ENCODE measurements at places on chromosomes 6 and 20.

DNA sequence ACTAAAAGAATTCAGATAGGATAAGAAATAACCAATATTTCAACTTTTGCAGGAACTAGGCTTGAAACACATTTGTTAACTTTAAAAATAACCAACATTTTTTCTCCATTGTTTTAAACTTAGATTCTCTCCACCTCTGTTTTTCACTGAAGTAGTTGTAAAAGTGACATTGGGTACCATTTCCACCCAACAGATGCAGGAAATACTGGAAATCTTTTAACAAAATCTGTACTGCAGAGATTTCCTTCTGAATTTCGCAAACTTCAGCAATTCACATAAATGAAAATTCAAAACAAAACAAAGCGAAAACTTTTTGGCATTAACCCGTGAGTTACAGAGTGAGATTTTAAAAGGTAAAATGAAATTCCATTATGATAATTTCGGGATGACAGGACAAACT is 731.7 kb downstream of the RFPL4B start:
- DNase-seq = no peak

DNA sequence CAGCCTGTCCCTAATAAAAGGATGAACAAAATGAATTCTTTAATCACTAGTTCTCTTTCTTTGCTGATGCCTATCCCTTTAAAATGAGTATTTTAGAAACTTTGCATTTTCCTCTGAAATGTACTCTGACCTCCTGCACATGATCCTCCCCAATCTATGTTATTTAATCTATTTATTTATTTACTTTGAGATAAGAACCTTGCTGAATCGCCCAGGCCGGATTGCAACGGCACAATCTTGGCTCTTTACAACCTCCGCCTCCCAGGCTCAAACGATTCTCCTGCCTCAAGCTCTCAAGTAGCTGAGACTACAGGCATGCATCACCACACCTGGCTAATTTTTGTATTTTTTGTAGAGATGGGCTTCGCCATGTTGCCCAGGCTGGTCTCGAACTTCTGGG is 27.9 kb downstream of the ADTRP start:
- no peak for DNase-seq

DNA sequence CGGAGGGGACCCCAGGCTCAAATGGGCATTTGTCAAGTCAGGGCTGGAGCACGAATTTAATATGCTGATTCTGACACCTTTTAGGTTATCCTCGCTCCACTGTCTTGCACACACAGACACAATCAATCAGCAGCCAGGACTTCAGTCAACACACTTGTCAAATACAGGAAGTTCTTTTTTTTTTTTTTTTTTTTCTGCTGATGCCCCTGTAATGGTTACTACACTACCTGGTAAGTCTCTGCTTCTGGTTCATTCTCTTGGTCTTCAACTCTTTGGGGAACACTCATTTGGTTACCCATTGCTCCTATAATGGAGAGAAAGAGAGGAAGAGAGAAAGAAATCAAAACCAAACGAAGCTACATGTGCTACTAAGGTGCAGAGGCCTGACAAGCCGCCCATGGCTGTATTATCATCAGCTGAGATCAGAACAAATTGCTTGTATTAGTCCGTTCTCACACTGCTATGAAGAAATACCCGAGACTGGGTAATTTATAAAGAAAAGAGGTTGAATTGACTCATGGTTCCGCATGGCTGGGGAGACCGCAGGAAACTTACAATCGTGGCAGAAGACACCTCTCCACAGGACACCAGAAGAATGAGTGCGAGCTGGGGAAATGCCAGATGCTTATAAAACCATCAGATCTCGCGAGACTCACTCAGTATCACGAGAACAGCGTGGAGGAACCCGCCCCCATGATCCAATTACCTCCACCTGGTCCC is 11.8 kb downstream of the BCAS1 start:
- no peak for DNase-seq

GRCh38 chr6:135053406-135053805 is 1.2 kb downstream of the HBS1L start:
- DNase-seq = no peak

DNA sequence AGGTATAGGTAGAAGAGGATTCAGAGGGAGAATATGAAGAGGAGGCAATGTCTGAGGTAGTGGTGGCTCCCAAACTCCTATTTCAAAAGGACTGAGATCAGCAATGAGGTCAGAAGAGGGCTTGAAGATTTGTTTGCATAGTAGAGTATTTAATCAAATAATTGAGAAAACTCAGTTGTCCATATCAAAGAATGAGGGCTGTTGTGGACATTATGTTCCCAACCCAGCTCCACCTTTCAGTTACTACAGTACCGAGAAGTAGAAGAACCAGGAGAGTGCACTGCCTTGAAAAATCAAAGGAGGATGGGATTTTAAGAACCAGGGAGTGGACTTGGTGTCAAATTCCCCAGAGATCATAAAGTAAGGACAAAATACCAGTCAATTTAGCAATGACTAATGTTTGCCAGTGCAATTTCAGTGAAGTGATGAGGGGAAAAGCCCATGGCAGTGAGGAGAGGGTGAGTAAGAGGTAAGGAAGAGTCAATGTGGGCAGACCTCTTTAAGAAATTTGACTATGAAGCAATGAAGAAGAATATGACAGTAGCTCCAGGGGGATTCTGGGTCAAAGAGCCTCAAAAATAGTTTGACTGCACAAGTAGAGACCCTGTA is 382.4 kb downstream of the PKHD1 start:
- no peak for DNase-seq

- DNase-seq = peak; percentile 28
These were observed 37.5 kb downstream of the MAK start for GRCh38 chr6:10800810-10801209.

GRCh38 chr6:151098166-151098565 is 141.6 kb upstream of the AKAP12 start:
- no peak for DNase-seq

GRCh38 chr6:11974089-11974488 is 38.0 kb upstream of the HIVEP1 start:
- DNase-seq = no peak
